ENCODE measurements at places on chromosomes 6 and 20.

GRCh38 chr20:3716195-3716834, 3.9 kb upstream of the SIGLEC1 start:
- DNase-seq: peak; percentile 70

DNA sequence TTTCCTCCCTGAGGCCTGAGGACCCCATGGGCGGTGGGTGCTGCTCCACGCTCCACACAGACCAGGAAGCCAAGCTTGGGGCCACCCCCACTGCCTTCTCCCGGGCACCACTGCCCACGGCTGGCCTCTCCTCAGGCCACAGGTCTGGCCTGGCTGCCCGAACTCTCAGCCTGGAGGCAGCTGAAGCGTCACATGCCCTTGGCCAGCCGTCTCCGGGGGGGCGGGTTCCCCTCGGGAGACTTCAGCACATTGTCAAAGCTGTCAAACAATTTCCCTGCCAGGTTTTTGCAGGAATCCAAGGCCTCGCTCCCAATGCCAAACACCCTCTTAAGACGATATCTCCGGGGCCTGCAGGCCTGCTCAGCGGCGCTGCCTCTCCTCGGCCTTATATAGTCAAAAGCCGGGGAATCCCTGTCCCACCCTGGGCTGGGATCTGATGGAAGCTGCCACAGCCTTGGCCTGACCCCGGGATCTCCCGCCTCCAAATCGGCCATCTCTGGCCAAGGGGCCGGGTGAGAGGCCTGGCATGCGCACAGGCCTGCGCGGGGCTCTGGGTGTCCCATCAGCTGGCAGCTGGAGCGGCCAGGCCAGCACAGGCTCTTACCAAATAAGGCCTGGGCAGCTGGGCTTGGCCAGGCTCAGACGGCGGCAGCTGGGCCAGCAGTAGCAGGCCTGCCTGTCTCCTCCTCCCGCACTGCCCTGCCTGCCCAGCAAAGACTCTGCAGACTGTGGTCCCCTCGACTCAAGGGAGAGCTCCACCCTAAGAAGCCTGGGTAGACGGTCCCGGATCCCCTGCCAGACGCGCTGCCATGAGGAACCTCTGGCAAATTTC, 49.7 kb downstream of the RBM38 start:
- DNase-seq: peak; percentile 96

- DNase-seq: no peak
These were observed 54.2 kb downstream of the TBC1D7 start for GRCh38 chr6:13273931-13274706.

GRCh38 chr20:45342855-45343531, 5.2 kb downstream of the SDC4 start:
- DNase-seq: no peak

GRCh38 chr6:34201455-34202107, 35.1 kb upstream of the HMGA1 start:
- no peak for DNase-seq

DNA sequence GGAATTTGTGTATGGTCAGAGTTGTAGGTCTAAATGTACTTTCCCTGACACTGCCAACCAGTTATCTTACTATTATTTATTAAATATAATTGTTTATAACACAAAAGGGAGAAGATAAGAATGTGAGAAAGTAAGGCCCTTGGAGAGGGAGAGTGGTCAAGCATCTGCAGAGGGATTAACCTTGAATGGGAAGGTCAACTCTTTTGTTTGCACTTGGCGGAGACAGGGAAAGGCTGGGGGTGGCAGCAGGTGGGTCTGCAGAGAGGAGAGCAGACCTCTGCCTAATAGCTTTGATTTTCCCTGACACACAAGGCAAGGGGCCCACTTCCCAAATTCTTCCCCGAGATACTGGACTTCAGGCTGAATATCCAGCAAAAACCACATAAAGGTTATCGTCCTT, 4.2 kb downstream of the LRP11 start:
- DNase-seq: no peak

DNA sequence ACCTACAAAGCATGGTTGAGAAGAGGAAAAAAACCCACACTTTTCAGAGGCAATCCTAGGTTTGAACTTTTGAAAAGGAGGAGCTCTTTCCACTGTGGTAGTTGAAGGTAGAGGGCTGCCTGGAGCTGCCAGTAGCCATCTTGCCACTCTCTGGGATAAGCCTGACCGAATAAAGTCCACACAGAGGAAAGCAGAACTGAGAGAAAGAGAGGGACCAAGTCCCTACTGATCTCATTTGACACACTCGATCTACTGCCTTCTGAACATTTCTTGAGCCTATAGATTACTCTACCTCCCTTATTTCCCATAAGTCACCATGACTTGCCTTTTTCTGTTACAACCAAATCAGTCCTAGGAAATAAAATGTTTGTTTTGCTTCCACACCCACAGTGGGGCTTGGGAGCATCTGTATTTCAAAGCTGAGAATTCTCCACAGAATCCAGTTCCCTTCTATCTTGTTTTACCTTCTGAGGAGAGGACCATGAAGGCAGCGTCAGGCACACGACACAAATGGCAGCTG, 147.0 kb upstream of the PTPRK start:
- no peak for DNase-seq

DNA sequence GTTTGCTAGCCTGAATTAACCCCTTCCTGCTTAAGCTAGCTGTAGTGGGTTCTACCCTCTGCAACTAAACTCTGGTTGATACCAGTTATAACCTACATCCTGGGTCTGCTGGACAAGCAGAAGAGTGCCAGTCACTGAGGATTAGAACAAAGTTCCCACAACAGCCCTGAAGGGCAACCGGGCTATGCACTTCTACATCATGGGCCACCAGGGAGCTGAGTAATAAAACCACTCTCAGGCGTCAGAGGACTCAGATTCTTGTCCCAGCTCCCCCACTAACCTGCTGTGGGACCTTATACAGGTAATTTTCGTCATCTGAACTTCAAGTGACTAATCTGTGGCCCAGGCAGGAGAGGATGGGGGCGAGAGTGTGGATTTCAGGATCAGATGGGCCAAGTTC, 56.8 kb downstream of the EYA2 start:
- DNase-seq: no peak
